PC-3 (cell line): ENCODE measurements at places on chromosomes 5 and 9.

DNA sequence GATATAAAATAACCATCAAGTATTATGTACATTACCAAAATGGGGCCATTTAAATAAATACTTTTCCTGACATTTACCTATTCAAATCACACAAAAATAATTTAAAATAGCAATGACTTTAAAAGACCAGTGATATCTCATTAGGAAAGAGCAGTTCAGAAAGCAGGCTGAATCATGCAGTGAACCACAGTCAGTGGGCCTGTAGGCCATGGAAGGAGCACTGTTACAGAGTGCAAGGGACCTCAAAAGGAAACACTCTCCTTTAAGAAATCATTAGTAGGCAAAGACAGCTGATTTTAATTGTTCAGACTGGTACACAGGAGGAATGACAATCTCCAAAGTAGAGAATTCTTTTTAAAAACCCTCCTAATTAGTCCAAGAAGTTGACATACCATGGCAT, 283.5 kb upstream of the EFNA5 start:
- no peak for DNase-seq

DNA sequence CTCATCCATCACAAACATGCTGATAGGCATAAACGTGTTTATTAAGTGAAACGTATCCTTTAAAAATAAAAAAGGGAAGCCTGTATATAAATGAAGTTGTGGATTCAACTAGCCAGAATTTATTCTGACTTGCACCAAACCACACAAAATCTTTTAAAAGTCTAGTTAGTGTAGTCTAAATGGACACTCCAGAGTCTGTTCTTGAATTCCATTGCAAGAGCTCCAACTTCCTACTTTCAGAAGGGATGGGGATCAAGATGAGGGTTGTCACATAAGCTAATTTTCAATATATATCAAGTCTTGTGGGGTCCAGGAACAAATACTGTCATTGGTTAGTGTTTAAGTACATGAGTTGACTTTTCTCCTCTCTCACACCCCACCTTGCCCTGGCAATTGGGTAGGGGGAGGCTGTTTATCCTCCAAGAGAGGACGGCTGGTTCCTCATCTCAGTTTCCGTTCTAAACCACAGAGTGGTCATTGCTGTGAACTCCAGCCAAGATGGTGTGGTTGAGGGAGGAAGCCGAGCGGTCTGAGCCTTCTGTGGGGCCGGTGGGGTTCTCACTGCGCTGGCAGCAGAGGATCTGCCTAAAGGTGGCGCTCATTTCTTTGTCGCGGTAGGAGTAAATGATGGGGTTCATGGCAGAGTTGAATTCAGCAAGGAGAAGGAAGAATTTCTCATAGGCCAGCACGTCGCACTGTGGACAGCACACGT, 163.2 kb downstream of the LPAR1 start:
- DNase-seq = no peak

GRCh38 chr5:141811287-141812155, 66.7 kb downstream of the PCDH1 start:
- DNase-seq = no peak

GRCh38 chr9:34714007-34714406, 4.1 kb upstream of the CCL21 start:
- no peak for DNase-seq

- peak; percentile 88 for DNase-seq
These were observed 260.3 kb upstream of the ADAMTS16 start for GRCh38 chr5:4879693-4880303.

- no peak for DNase-seq
These were observed 55.2 kb upstream of the DAPK1 start for GRCh38 chr9:87442451-87442850.

DNA sequence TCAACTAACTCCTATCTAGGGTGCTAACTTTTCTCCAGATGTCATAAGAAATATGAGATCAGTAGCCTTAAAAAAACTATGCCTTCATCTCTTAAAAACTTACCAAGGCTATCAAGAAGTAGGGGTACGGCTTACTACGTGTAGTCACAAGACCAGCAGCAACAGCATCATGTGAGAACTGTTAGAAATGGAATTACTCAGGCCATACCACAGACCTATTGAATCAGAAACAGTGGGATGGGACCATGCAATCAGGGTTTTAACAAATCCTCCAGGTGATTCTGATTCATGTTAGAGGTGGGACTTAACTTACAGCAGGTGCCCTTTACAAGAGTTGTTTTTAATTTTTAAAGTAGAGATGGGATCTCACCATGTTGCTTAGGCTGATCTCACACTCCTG, 4.6 kb downstream of the IFNE start:
- no peak for DNase-seq

- no peak for DNase-seq
These were observed 62.9 kb upstream of the SYNPO start for GRCh38 chr5:150577378-150578139.

GRCh38 chr5:95823738-95824609, 1.4 kb upstream of the GLRX start:
- DNase-seq = peak; percentile 92

DNA sequence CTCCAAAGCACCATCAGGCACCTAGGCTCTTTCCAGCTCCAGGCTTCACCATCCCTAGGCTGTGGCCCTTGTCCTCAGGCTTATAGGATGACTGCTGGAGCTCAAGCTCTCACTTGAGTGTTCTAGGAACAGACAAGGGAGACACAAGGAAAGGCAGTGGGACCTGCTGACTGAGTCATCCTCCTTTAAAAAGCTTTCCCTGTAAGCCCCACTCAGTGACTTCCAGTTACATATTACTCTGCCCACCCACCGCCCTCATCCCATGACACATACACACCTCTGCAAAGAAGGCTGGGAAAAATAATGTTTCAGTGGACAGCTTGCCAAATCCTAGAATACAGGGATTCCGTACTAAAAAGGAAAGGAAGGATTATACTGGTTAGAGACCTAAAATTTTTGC, 154.2 kb upstream of the ZNF366 start:
- peak; percentile 75 for DNase-seq

GRCh38 chr9:123954518-123955280, 24.8 kb upstream of the DENND1A start:
- no peak for DNase-seq

GRCh38 chr5:32581010-32581785, 4.2 kb upstream of the SUB1 start:
- no peak for DNase-seq

- DNase-seq = no peak
These were observed 1877.3 kb upstream of the ACO1 start for GRCh38 chr9:30507166-30507565.

DNA sequence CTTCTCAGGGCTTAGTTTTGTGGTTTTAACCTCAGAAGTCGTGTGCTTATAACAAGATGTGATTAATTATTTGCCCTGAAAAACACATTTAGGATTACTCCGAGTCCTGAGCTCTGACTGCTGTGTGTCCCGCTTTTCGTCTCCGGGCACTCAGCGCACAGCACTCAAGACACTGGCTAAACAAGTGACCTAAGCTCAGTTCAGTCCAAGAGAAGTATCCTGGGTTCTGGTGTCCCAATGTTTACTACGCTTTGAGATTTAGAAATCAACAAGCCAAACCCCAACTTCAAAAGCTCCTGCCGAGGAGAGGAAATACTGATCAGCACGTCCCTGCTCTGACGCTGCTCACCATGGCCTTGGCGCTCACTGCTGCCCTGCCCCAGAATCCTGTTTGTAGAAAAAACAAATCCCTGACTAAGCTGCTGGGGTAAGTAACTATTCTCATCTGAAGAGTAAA, 53.2 kb downstream of the IPPK start:
- no peak for DNase-seq

GRCh38 chr9:98890256-98890655, 53.5 kb upstream of the COL15A1 start:
- DNase-seq = no peak

- no peak for DNase-seq
These were observed 28.7 kb downstream of the NEK6 start for GRCh38 chr9:124286292-124286931.

- peak; percentile 69 for DNase-seq
These were observed 548.9 kb downstream of the BNC2 start for GRCh38 chr9:16321461-16322119.

DNA sequence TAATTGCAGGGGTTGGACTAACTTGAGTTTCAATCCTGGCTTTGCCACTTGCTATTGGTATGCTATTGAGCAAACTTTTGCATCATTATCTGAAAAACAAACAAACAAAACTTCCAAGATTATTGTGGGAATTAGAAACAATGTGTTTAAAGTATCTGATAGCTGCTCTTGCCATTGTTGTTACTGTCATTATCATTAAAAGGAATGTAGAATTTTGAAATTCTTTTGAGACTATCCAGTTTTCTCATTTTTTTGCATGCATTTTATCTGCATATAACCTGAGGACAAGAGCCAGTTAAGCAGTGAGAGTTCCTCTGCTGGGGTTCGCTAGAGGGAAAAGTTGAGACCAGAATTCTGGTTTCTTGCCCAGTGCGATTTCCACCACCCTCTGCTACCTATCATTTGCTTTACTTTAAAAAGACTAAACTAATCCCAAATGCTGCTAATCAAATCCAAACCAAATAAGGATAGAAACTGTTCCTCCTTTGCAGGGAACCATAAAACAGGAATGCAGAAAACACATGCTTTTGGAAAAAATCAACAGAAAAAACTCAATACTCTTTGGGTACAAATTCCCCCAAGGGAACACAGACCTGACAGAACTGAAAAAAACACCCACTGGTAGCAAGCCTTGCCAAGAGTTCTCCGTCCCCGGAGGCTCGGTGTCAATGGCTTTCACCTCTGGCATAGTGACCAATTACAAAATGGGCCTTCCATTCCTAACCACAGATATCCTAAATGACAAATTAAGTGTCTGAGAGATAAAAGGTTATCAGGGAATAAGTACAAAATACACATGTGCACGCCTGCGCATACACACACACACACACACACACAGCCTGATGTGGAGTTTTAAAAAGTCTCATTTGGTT, 373.7 kb downstream of the ARL15 start:
- no peak for DNase-seq

GRCh38 chr5:124285733-124286132, 460.7 kb downstream of the ZNF608 start:
- DNase-seq = no peak

DNA sequence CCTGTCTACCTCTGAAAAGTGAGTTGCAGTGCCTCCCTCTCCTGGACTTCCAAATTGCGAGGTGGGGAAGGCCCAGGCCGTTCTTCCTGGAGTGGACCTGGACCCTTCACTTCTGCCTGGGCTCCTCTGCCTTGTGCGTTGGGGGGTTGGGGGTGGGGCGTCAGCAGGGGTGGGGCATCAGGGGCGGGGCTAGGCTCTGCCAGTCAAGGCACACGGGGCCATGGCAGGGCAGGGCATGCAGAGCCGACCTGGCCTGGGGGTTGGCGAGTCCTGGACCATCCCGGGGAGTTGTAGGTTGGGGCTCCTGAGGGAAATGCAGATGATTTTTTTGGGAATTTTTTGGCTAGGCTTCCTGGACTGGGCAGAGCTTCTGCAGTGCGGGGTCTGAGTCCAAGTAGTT, 87.1 kb downstream of the EHMT1 start:
- DNase-seq = no peak

- no peak for DNase-seq
These were observed 514 bp downstream of the FOXB2 start for GRCh38 chr9:77019926-77020412.

GRCh38 chr9:9099646-9100045, 1300.1 kb upstream of the DMAC1 start:
- no peak for DNase-seq

DNA sequence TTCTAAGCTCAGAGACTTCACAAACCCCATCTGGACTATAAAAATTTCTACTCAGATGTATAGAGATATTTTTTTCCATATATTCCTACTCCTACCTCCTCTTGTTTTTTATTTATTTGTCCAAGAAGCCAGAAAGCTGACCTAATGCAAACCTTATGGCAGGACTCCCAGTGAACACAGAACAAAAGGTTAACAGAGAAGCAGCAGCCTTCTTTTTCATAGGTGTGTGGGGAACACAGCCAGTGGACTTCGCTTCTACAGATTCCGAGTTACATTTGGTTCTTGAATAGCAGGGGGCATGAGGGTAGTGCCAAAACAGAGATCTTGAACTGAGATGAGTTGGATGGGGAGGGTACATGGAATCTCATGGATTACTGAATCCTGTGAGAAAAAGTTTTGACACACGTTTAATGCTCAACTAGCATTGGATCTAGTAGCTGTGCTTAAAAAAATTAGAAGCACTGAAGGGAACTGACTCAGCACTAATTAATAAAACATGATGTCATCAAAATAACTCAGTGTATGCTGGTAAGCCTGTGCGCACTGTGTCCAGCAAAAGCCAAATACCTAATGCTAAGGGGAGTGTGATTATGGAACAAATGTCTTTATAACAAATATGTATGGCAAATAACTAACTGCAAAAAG, 240.1 kb downstream of the GABRB2 start:
- no peak for DNase-seq

- DNase-seq = no peak
These were observed 961.7 kb upstream of the COX7C start for GRCh38 chr5:85656050-85656449.

- no peak for DNase-seq
These were observed 15.4 kb downstream of the IER5L start for GRCh38 chr9:129162497-129163197.

GRCh38 chr9:110028676-110029075, 179.3 kb downstream of the C9orf152 start:
- no peak for DNase-seq

GRCh38 chr5:157680239-157680638, 8.9 kb downstream of the C5orf52 start:
- DNase-seq = no peak

DNA sequence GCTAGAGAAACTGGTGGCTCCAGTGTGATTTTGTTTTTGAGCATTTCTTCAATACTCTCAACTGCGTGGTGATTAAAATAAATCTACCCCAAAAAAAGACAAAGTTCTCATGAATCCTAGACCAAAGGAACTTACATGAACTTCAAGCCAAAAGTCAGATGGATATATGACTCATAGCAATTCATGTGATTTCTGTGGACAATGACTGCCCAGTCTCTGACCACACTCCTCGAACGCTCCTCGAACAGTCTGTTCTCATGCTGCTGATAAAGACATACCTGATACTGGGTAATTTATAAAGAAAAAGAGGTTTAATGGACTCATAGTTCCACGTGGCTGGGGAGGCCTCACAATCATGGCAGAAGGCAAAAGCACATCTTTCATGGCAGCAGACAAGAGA, 46.4 kb upstream of the CEP78 start:
- no peak for DNase-seq

GRCh38 chr5:177123789-177124485, 9.6 kb upstream of the NSD1 start:
- DNase-seq = no peak

- DNase-seq = no peak
These were observed 213.8 kb downstream of the ARHGAP26 start for GRCh38 chr5:142984011-142984410.

- no peak for DNase-seq
These were observed 51.1 kb downstream of the CCNH start for GRCh38 chr5:87361536-87362213.

GRCh38 chr5:75734913-75735789, 17.9 kb upstream of the POC5 start:
- DNase-seq = peak; percentile 46

DNA sequence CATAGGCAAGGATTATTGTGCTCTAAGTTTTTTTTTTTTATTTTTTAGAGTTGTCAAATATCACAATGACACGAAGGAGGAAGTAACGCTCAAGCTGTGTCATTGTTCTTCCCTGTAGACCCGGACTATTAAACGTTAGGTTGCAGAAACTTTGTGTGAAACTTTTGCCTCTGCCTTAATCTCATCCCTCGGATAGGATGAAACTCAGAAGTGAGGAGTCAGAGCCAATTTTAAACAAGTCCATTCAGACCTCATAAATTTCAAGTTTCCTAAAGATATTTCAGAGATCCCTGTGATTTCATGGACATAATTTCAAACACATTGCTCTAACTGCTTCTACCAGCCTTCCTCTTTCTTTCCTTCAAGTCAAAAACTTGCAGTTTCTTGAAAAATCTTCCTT, 98.7 kb upstream of the C6 start:
- DNase-seq = no peak
